ENCODE measurements at places on chromosomes 3 and 15.

- DNase-seq, result no peak
Measured at GRCh38 chr3:100553618-100554372, 55.6 kb upstream of the ADGRG7 start.

DNA sequence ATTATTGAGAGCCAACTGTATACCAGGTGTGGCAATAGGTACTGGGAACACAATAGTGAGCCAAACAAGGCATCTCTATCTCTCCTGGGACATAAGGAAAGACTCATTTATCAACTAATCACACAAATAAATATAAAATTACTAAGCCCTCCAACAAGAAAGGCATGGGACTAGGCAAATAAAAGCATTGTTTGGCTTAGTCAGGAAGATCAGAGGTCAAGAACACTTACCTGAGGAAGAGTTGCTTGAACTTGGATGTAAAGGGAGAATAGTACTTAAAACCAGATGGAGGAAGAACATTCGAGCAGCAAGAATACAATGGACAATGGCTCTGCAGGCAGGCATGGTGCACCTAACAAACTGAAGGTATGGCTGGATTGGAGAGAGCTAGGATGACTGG, 300.7 kb downstream of the WDR72 start:
- no peak for DNase-seq

DNA sequence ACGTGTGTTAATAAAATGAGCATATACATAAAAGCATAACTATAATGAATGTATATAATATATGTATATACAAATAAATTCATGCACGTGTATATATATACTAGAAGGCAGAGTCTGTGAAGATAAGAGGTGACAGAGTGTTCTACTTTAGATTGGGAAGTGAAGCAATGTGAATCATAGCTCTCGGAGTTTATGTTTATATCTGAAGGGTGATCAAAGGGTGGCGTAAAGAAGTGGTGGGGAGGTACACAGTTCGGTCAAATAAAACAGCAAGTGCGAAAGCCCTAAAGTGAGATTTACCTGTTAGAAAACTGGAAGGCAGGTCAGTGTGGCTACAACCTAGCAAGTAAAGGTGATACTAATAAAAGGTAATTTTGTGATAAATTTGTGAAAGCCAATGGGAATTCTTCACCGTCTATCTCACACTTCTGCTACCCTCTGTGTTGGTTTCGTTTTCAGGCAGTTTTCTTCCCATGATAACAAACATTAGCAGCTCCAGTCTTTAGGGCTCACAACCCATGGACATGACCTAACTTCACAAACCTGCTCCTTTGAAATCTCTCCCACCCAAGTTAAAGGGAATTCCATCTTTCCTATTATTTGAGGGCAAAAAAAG, 46.7 kb upstream of the BCHE start:
- no peak for DNase-seq

- DNase-seq, result no peak
Measured at GRCh38 chr3:113658107-113658506, 38.3 kb downstream of the USF3 start.

GRCh38 chr15:73965094-73965757, 26.9 kb downstream of the STOML1 start:
- no peak for DNase-seq

DNA sequence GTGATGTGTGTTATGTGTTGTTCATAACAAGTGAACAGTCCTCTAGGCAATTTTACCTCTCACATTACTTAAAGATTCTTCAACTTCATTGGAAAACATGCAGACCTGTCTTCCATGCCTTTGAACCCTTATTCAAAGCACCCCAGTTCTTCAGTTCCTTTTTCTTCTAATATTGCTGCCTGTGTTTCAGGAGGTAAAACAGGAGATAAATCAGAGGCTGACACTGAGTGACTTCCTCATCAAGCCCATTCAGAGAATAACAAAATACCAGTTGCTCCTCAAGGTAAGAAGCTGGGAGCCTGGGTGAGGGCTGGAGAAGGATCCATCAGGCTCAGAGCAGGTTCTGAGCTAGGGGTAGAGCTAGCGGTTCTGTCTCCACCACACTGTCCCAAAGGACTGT, 71.1 kb upstream of the UMPS start:
- no peak for DNase-seq

- DNase-seq, result no peak
Measured at GRCh38 chr3:147200545-147200944, 205.8 kb downstream of the ZIC4 start.

DNA sequence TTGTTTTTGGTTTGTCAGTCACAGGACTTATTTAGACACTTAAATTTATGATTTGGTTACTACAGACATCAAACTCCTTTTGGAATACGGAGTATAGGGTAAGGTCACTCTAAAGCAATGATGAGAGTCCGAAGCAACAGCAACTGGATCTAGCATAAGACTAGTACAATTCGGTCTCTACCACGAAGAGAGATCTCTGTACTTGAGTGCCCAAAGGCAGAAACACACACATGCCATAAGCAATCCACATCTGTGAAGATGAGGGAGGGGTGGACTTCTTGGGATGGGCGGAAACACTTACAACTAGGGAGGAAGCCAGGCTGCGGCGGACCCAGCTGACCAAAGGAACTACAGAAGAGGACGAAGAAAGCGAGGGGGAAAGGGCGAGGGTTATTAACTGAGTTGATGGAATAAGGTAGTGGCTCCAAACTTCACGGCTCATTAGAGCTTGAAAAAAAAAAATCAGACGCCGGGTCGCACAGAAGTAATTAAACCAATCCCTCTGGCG, 595 bp downstream of the DPH6 start:
- peak; percentile 1 for DNase-seq

DNA sequence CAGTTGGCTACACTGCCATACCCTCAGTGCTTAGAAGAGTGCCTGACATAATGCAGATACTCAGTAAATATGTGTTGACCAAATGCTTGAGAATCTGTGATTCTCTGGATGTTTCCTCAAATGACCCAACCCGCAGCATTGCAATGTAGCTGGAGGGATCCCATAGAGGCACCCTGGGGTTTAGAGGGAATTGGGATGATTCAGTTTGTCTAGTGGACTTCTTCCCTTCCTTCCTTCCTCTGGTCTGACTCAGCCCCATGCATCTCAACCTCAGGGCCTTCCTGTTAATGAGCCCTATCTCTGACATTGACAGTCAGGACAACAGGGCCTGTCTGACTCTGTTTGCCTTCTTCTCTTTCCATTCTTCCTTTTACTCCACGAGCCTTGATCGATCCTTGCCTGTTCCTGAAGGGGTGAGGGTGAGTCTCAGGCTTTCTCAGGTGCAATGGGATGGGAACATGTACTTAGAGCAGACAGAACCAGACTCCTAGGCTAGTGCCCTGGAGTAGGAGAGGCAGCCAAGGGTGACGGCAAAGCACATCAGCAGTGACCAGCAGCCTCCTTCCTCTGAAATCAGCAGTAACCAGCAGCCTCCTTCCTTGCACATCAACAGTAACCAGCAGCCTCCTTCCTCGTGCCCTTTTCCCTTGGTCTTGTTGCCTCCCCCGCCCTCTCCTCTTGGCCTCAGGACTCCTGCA, 78.2 kb downstream of the DGKG start:
- no peak for DNase-seq

DNA sequence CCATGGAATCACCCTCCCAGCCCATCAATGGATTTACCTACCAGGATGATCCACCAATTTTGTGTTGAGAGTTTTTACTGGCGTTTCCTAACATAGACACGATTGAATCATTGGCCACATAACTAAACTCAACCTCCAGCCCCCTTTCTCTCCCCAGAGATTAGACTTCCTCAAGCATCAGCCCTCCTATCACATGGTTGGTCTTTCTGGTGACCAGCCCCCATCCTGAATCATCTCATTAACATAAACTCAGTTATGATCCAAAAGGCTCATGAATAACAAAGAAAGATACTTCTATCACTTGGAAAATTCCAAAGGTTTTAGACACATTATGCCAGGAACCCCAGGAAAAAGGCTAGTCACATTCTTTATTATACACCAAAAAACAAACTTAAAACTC, 21.2 kb downstream of the PRKAR2A start:
- no peak for DNase-seq

DNA sequence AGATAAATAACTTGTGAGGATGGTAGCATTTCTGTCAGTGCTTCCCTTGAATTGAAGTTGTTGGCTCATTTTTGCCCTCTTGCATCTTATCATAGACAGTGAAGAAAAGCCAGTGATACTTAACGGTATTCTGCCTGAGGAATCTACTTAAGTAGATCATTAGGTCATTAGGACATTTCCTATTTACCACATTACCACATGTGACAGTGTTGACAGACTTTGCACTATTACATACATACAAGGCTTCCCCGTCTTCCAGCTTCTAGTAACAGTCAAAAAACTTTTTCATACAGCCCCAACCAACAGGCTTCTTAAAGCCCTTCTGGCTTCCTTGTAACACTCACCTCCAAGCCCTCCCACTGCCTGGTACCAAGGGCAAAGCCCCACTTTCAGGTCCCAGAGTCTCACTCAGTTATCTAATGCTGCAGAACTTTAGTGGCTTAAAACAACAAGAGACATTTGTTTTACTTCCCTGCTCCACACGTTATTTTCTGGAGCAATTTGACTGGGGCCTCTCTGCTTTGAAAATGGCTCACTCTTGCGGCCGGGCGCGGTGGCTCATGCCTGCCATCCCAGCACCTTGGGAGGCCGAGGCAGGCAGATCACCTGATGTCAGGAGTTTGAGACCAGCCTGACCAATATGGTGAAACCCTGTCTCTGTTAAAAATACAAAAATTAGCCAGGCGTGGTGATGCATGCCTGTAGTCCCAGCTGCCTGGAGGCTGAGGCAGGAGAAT, 40.0 kb downstream of the ASB7 start:
- DNase-seq, result no peak

DNA sequence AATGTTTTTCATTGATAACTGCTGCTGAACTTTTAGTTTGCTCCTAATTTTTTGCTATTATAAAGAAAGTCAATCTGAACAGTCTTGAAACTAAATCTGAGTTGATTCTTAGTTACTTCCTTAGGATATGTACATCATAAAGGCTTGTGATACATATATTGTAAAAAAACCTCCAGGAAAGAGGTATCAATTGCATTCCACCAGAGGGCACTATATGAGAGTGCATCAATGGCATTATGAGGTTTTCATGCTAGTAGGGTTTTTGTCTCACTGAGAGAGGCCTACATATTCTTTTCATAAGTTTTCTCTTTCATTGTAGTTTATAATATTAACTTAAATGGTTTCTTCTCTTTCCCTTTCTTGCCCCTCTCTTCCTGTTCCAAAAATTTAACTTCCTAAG, 46.9 kb downstream of the PIK3R4 start:
- DNase-seq, result no peak
